ENCODE measurements at places on chromosomes 12 and 14.

GRCh38 chr14:72677664-72678063 lies 216.2 kb downstream of the DPF3 start:
- DNase-seq, result no peak

- no peak for DNase-seq
Observed at GRCh38 chr12:120453977-120454376, 7.7 kb downstream of the GATC start.

DNA sequence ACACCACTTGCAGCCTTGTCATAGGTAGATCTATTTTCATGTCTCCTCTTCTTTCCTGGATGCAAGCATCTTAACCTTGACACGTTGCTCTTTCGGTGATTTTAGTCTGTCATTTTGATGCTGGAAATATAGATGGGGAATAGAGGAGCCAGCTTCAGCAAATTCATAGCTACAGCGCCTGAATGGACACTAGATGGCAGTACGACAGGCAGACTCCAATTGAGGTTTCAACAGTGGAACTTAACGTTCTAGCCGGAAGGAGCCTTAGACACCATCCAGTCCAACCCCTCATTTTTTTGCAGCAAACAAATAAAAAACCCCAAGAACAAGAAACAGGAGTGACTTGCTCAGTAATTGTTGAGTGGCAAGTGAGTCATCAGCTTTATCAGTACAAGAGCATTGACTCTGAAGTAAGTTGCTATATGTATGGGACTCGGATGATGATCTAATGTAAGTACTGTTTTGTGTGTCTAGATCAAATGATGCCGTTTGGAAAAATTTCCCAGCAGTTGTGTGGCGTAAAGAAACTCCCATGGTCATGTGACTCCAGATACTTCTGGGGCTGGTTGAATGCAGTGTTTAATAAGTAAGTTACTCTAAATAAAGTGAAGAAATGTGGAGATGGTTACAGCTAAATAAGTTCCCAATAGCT lies 9.0 kb downstream of the DMAC2L start:
- peak; percentile 54 for DNase-seq

DNA sequence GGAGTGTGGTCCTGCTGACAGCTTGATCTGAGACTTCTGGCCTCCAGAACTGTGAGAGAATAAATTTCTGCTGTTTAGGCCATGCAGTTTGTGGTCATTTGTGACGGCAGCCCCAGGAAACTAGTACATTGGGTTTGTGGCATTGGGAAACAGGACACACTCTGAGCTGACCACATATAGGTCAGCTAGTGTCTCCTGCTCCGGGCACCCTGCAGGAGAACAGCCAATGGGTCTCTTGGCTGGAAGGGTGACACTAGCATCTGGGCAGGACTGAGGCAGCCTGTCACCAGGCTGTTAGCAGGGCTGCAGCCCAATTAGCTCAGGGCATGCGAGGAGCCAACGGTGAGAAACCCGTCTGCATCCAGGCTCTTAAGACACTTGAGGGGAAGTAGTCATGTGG lies 83.2 kb downstream of the PITPNM2 start:
- no peak for DNase-seq

- no peak for DNase-seq
Observed at GRCh38 chr14:68479247-68479646, 313.6 kb downstream of the ZFP36L1 start.

DNA sequence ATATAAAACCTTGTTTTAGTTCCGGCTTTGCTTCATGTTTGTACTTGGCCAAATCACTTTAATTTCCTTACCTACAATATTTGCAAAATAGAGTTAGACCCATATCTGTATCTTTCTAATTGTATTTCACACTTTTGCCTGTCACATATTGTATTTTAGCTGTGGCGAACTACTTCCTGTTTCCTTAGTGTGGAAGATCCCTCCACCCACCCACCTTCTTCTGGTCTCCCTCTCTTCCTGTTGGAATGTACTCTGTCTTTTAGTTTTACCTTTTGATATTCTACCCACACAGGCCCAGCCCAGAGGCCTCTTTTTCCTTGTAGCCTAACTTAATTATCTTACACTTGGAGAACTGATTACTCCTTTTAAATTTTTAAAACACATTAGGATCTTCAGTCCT lies 78.2 kb downstream of the SCN8A start:
- no peak for DNase-seq

DNA sequence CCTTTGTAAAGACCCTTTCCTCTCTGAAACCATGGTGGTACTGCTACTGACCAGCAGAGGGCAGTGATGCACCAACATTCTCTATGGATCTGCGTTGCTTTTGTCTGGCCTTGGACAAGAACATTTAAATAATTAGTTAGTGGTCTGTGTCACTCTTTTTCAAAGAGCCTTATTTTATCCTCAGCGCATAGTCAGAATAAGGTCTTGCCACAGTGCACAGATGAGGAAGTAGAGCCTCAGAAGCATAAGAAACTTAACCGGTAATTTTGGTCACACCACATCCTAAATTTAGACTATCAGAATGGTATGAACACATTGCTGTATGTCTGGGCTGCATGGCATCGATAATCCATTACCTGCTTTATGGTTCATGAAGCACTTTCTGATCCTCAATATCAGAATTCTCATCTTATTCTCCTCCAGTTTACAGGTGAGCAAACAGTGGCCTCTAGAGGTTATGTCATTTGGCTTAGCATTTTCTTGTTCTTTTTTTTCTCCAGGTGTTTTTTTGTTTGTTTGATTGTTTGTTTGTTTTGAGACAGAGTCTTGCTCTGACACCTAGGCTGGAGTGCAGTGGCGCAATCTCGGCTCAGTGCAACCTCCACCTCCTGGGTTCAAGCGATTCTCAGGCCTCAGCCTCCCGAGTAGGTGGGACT lies 23.7 kb upstream of the IFT81 start:
- DNase-seq, result peak; percentile 66

GRCh38 chr14:32637582-32637981 lies 301.1 kb upstream of the NPAS3 start:
- DNase-seq, result no peak

All from endothelial cell (in vitro differentiated cells).